ENCODE measurements at places on chromosomes 12 and 14. TPM values are rescaled to one million over a fixed set of nuclear protein-coding genes. Genes with fewer than 3 reads are reported as not detected.

Gene CD4
- total RNA-seq = 0.23 TPM

Gene GPR65
- not detected for total RNA-seq

Gene CCDC196
- not detected for total RNA-seq

Gene KCNMB4
- total RNA-seq = 0.13 TPM

DNA sequence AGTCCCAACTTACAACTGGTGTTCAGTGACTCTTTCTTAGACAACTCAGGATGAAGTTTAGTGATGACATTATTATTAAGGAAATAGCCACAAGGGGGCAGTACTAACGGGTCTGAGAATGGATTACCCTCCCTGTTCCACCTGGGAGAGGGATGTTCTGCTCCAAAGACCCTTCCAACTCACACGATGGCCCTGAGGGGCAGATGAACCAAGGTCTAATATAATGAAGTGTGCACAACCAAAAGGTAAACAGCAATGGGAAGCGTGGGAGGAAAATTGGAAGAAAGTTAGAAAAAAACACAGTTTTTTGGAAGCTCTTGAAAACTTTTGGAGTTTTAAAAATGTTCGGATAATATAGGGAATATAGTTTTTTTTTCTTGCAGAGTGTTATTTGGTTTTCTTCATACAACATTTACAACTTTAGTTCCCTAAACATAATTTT is 24.0 kb downstream of the FGF6 start:
- no peak overlapping the region for H3K4me3 ChIP-seq
- H3K27ac ChIP-seq = no peak overlapping the region
- no peaks in the 10 kb centered on the region for H3K4me1 ChIP-seq
- H3K27me3 ChIP-seq = no peaks in the 10 kb centered on the region

DNA sequence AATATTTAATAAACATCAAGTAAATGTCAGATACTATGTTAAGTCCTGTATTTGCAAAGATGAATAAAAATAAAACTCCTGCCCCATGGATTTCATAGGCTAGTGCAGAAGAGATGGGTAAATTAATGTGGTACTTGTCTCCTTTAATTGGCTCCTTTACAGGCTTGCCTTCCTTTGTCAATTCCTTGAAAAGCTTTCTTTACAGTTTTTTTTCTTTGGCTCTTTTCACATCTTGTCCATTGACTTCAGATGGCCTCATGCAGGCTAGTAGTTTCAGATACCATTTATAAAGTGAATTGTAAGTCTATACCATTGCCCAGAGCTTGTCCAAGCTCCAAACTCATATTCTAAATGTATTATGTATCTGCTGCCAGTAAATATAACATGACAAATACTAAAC is 128.7 kb upstream of the GARIN2 start:
- no peak overlapping the region for H3K27ac ChIP-seq
- H3K36me3 ChIP-seq = no peaks in the 10 kb centered on the region
- no peaks in the 10 kb centered on the region for H3K27me3 ChIP-seq
- H3K4me3 ChIP-seq = no peak overlapping the region
- no peak for DNase-seq
- no peaks in the 10 kb centered on the region for H3K4me1 ChIP-seq

GRCh38 chr12:131415781-131416180 is 295.1 kb upstream of the SFSWAP start:
- no peak overlapping the region for H3K27ac ChIP-seq
- H3K27me3 ChIP-seq = peaks cover 2% of the 10 kb centered on the region
- H3K36me3 ChIP-seq = no peaks in the 10 kb centered on the region
- H3K4me3 ChIP-seq = no peak overlapping the region
- DNase-seq = no peak

DNA sequence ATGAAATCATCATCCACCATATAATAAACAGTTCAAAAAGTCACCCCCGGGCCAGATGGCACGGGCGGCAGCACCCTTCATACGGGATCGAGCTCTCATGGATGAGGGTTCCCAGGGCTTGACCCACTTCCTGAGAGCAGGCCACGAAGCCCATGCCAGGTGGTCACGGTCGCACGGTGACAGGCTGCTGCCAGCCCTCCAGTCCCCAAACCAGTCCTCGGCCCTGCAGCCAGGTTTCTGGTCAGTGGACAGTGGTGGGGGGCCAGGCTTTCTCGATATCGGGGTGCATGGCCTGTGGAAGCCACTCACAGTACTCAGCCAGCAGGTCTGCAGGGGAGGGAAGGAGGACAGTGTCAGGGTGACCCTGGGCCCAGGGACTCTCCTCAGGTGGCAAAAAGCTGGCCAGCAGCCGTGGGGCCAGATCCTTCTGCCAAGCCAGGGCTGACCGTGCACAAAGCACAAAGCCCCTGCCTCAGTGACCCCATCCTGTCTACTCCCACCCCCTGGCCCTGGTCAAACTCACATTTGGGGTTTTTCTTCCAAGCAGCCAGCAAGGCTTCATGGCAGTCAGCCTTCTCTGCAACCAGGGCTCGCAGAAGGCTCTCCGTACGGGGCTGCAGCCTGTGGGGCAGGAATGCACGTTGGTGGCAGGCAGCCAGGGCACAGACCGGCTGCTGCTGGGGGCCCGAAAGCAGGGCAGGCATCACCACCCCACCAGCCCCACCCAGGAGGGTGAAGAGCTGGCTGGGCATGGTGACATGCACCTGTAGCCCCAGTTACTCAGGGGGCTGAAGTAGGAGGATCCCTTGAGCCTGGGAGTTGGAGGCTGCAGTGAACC is 33.3 kb upstream of the UBC start:
- no peak for DNase-seq
- H3K27me3 ChIP-seq = no peaks in the 10 kb centered on the region
- no peak overlapping the region for H3K4me3 ChIP-seq
- H3K27ac ChIP-seq = no peak overlapping the region
- no peaks in the 10 kb centered on the region for H3K4me1 ChIP-seq
- H3K36me3 ChIP-seq = peaks cover 2% of the 10 kb centered on the region

- peak; percentile 64 for DNase-seq
- H3K4me1 ChIP-seq = peaks cover 21% of the 10 kb centered on the region
- no peaks in the 10 kb centered on the region for H3K27me3 ChIP-seq
- H3K4me3 ChIP-seq = peak overlapping the region; percentile 82
- H3K27ac ChIP-seq = peak overlapping the region; percentile 86
These were observed 419 bp upstream of the ATXN7L3B start for GRCh38 chr12:74537126-74537706.

DNA sequence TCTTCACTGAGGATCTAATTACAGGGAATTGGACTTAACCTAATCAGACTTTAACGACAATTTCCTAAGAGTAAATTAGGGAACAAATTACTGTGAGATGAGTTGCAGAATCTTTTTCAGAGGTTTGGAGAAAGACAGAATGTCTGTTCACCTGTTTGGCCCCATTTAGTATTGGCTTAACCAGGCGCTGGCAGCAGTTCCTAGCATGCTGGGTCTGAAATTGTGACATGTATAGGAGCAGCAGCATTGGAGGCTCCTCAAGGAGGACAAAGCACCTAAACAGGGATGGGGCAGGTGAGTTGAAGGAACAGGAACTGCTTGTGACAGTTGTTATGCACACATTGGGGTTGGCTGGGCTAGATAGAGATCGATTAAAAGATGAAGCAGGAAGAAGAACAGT is 51.0 kb downstream of the KCNMB4 start:
- H3K4me1 ChIP-seq = no peaks in the 10 kb centered on the region
- H3K27me3 ChIP-seq = no peaks in the 10 kb centered on the region
- no peak overlapping the region for H3K4me3 ChIP-seq
- no peak for DNase-seq
- no peaks in the 10 kb centered on the region for H3K36me3 ChIP-seq

GRCh38 chr14:65957631-65958205 is 528.5 kb upstream of the CCDC196 start:
- no peaks in the 10 kb centered on the region for H3K27me3 ChIP-seq
- H3K27ac ChIP-seq = no peak overlapping the region
- DNase-seq = no peak
- no peaks in the 10 kb centered on the region for H3K4me1 ChIP-seq
- H3K36me3 ChIP-seq = no peaks in the 10 kb centered on the region

GRCh38 chr12:132151145-132151765 is 7.0 kb downstream of the NOC4L start:
- no peaks in the 10 kb centered on the region for H3K4me1 ChIP-seq
- no peaks in the 10 kb centered on the region for H3K36me3 ChIP-seq
- H3K4me3 ChIP-seq = no peak overlapping the region
- H3K27ac ChIP-seq = no peak overlapping the region

DNA sequence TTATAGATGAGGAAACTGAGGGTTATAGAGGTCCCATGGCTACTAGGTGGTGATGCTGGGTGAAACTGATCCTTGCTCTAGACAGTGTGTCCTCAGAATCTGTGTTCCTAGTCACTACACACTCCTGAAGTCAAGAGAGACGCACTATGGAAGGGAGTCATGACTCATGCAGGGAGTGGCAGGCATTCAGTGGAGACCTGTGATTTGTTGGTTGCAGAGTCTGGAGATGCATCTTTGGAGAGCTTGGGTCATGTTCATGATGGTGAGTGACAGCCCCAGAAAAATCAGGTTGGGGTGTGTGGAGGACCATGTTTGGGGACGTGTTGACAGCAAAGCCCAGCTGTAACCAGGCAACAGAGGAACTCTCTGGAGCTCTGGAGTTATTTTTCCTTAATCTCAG is 38.0 kb upstream of the FBXO21 start:
- DNase-seq = no peak
- no peaks in the 10 kb centered on the region for H3K4me1 ChIP-seq
- no peak overlapping the region for H3K27ac ChIP-seq

DNA sequence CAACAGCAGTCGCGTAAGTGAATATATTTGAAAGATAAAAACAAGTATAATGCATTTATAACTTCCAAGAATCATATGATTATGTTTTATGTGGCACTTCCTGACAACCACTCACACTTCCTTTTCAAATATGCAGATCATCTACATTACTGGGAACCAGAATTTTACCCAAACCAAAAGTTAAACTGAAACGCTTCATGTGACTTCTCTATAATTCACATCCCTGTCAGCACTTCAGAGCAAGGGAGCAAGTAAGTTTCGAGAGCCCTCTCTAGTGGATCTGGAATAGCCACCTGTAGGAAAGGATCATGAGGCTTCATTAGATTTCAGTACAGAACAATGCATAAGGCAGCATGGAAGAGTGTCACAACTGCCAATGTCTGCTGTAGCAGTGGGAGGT is 13.7 kb upstream of the ALX1 start:
- H3K4me1 ChIP-seq = no peaks in the 10 kb centered on the region
- H3K27me3 ChIP-seq = no peaks in the 10 kb centered on the region

- no peaks in the 10 kb centered on the region for H3K36me3 ChIP-seq
- no peak for DNase-seq
- no peak overlapping the region for H3K27ac ChIP-seq
- no peaks in the 10 kb centered on the region for H3K4me1 ChIP-seq
- H3K27me3 ChIP-seq = no peaks in the 10 kb centered on the region
These were observed 21.0 kb upstream of the RIC8B start for GRCh38 chr12:106753526-106753925.

Measured in Panc1 (cell line).